ENCODE measurements at places on chromosomes 16 and 17.

DNA sequence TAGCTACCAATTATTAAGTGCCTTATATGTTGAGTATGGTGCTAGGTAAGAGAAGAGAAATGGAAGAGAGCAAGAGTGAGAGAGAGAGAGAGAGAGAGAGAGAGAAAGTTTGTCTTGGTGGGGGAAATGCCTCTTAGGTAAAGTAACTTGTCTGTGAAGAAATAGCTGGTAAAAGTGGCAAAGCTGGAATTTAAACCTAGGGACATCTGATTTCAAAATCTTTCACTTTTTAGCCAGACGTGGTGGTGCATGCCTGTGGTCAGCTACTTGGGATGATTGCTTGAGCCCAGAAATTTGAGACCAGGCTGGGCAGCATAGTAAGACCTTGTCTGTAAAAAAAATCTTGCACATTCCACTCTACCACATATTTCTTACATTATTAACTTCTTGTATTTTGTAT is 23.0 kb upstream of the CDR2 start:
- no peak for DNase-seq

DNA sequence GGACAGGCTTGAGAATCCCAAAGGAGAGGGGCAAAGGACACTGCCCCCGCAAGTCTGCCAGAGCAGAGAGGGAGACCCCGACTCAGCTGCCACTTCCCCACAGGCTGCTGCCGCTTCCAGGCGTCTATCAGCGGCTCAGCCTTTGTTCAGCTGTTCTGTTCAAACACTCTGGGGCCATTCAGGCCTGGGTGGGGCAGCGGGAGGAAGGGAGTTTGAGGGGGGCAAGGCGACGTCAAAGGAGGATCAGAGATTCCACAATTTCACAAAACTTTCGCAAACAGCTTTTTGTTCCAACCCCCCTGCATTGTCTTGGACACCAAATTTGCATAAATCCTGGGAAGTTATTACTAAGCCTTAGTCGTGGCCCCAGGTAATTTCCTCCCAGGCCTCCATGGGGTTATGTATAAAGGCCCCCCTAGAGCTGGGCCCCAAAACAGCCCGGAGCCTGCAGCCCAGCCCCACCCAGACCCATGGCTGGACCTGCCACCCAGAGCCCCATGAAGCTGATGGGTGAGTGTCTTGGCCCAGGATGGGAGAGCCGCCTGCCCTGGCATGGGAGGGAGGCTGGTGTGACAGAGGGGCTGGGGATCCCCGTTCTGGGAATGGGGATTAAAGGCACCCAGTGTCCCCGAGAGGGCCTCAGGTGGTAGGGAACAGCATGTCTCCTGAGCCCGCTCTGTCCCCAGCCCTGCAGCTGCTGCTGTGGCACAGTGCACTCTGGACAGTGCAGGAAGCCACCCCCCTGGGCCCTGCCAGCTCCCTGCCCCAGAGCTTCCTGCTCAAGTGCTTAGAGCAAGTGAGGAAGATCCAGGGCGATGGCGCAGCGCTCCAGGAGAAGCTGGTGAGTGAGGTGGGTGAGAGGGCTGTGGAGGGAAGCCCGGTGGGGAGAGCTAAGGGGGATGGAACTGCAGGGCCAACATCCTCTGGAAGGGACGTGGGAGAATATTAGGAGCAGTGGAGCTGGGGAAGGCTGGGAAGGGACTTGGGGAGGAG is at the start of gene CSF3:
Gene CSF3, plus strand, starts transcription at position 436 of the 993 bp plus-strand sequence. Its CDS starts 35 bp downstream, at position 471.
- no peak for DNase-seq

GRCh38 chr16:15792563-15792971 is 64.3 kb downstream of the MYH11 start:
- DNase-seq, result no peak

DNA sequence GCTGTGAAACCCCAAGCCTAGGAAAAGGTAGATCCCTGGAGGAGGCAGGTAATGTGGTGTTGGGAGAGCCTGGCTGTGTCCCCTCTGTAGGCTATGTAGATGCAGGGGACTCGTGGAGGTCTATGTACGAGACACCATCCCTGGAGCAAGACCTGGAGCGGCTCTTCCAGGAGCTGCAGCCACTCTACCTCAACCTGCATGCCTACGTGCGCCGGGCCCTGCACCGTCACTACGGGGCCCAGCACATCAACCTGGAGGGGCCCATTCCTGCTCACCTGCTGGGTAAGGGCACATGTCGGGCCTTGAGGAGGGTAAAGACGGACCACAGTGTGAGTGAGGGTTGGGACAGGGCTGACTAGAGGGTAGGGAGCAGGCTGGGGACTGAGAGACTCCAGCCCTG is 12.0 kb downstream of the ACE start:
- DNase-seq, result no peak

GRCh38 chr17:68456339-68457167 is 743 bp downstream of the WIPI1 start:
- peak; percentile 71 for DNase-seq

DNA sequence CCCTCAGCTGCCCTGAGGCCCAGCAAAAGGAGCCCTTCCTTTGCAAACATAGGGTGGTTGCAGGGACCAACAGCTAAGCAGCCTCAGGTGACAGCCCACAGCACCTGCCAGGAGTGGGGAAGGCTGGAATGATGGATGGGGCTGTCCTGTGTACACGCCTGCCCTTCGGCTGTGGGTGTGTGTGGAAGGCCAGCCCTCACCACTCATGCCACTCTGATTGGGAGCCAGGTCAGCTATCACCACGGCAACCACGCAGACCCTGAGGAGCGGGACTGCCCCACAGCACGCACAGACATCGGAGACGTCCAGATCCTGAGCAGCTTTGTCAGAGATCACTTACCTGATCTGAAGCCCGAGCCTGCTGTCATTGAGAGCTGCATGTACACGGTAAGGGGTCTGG is 11.9 kb downstream of the PIPOX start:
- DNase-seq, result no peak

GRCh38 chr17:43573579-43574321 is 27.6 kb upstream of the ETV4 start:
- no peak for DNase-seq

GRCh38 chr16:4376126-4376892 is 4.7 kb downstream of the VASN start:
- peak; percentile 87 for DNase-seq

- no peak for DNase-seq
These were observed 269.8 kb upstream of the MYOCD start for GRCh38 chr17:12395733-12396354.

DNA sequence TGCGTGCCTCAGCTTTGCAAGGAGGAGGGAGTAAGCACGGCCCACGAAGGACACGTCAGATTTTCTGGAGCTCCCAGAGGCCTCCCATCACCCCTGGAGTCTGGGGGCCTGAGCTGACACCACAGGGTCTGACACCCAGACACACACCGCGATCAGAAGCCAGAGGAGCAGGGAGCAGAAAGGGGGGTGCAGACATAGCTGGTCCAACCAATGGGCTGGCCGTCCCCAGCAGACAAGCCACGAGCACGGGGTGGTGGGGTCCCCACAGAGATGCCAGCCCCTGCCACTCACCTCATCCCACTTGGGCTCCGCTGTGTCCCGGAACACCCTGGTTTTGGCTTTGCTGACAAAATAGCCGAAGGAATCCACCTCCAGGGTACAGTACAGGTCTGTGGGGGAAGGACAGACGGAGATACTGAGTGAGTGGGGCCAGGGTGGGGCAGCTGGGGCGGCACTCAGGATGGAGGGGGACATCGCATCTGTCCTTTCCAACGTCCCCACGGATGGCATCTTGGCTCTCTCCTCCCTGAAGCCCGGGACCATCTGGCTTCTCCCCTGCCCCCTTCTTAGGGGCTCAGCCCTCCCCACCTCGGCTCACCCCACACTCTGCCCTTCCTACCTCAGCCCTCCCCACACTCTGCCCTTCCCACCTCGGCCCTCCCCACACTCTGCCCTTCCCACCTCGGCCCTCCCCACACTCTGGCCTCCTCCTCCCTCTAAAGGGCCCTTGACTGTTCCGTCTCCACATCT is 53.5 kb downstream of the TIMM22 start:
- no peak for DNase-seq

- no peak for DNase-seq
These were observed 148.1 kb downstream of the SALL1 start for GRCh38 chr16:51002881-51003490.

DNA sequence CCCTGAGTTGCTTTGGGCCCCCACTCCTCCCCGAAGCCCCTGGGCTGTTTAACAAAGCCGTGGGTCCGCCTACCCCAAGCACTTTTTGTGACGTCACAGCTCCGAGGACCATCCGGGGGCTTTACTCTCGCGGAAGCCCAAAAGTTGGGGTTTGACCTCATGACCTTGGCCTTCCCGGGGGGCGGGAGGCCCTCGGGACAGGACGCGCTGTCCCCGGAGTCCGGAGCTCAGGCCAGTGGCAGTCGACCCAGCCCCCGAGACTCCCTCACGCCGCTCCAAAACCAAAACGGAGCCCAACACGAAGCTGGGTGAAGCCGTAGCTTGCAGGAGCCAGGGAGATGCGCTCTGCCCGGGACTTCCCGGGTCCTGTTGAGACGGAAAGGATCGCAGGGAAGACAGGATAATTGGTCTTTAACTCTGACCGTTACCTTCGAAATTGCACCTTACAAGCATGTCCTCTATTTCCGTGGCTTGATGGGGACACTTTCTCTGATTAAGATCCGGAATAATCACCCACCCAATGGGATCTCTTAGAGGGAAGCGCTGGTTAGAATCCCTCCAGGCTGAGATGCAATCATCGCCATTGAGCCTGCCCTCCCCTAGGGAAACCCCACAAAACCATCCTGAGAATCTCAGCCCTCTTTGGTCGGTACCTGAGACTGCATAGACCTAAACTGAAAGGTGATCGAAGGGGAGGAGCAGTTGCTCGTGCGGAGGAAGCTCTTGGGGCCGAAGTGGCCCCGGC is 4.9 kb upstream of the SOX9 start:
- DNase-seq, result no peak

DNA sequence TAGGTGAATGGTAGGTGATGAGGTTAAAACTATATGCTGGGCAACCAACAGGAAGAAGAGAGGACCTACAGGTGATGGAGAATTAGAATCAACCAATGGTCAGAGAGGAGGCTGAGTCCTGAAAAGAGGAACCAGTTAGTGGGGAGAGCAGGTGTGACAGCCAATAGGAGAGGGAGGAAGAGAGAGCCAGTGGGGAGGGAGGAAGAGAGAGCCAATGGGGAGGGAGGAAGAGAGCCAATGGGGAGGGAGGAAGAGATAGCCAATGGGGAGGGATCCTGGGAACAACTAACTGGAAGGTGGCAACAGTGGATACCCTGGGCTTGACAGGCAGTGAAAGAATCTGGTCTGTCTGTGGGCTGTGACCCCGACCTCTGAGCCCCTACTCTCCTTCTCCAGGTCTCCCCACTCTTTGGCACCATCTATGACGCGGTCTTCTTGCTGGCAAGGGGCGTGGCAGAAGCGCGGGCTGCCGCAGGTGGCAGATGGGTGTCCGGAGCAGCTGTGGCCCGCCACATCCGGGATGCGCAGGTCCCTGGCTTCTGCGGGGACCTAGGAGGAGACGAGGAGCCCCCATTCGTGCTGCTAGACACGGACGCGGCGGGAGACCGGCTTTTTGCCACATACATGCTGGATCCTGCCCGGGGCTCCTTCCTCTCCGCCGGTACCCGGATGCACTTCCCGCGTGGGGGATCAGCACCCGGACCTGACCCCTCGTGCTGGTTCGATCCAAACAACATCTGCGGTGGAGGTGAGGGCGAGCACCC is 3.7 kb downstream of the GUCY2D start:
- DNase-seq, result no peak

- no peak for DNase-seq
These were observed 127.3 kb downstream of the GAS7 start for GRCh38 chr17:10071141-10071540.

DNA sequence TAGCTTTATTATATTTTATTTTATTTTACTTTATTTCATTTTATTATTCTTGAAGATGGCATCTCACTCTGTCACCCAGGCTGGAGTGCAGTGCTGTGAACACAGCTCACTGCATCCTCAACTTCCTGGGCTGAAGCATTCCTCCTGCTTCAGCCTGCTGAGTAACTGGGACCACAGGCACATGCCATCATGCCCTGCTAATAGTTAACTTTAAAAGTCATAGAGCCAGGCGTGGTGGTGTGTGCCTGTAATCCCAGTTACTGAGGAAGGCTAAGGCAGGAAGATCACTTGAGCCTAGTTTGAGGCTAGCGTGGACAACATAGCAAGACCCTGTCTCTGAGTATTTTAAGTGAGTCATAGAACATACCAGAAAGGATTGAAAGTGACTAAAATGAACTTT is 38.7 kb downstream of the ESRP2 start:
- DNase-seq, result no peak

DNA sequence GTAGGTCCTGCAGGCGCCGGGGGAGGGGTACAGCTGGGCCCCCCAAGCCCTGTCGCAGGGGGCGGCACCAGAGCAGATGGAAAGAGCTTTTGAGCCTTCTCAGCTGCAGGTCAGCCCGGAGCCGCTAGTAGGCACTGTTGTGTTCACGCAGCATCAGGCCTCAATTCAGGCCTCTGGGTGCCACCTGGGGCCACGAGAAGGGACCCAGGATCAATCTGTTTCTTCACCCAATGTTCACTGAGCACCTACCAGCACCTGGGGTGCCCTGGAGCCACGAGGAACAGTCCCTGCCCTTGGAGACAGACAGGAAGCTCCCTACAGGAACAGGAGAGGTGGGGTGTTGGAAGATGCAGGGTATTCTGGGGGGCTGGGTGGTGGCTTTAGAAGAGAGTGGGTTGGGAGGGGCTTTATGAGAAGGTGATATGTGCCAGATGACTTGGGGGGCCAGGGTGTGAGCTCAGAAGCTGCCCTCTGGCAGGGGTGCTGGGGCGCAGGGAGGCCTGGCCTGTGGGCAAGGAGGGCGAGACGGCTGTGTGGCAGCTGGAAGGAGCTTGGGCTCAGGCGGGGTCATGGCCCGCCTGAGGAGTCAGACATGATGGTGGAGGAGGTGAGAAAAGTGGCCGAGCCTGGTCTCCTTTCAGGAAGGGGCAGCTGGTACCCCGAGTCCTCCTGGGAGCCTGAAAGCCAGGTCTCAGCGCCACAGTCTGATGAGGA is 121.9 kb upstream of the GSE1 start:
- no peak for DNase-seq

DNA sequence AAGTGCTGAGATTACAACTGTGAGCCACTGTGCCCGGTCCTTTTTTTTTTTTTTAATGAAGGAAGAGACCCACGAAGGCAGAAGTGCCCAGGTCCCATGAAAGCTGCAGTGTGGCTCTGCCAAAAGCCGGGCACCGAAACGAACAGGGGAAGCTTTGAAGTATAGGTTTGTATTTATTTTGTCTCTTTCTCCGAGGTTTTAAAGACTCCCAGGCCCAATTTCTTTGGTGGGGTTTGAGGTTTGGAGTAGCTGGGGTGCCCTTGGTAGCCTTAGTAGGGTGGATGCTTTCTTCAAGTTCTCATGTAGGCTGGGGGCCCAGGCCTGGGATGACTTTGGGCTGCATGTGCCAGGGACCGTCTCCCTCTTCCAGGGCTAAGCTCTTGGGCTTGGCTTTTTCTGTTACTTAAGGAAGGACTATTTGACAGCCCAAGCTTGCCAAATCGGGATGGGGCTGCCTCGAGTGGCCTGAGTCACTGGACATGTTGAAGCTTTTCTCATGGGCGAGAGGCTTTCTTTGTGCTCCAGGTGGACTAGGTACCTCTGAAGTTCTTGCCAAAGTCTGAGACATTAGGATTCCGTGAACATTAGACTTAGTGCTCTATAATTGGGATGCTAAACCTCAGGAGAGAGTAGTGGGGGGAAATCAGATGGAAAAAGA is 66.3 kb downstream of the WIPI1 start:
- no peak for DNase-seq

GRCh38 chr16:56274369-56274768 is 83.1 kb downstream of the GNAO1 start:
- DNase-seq, result no peak

GRCh38 chr16:68200088-68200783 is 35.7 kb downstream of the ESRP2 start:
- DNase-seq, result no peak

GRCh38 chr16:13791095-13791494 is 128.9 kb upstream of the ERCC4 start:
- DNase-seq, result no peak

- no peak for DNase-seq
These were observed 114.3 kb downstream of the SPACA3 start for GRCh38 chr17:33105911-33106310.
